Occipital lobe (tissue), 3 donors: ENCODE measurements at places on chromosomes 6 and 20.

DNA sequence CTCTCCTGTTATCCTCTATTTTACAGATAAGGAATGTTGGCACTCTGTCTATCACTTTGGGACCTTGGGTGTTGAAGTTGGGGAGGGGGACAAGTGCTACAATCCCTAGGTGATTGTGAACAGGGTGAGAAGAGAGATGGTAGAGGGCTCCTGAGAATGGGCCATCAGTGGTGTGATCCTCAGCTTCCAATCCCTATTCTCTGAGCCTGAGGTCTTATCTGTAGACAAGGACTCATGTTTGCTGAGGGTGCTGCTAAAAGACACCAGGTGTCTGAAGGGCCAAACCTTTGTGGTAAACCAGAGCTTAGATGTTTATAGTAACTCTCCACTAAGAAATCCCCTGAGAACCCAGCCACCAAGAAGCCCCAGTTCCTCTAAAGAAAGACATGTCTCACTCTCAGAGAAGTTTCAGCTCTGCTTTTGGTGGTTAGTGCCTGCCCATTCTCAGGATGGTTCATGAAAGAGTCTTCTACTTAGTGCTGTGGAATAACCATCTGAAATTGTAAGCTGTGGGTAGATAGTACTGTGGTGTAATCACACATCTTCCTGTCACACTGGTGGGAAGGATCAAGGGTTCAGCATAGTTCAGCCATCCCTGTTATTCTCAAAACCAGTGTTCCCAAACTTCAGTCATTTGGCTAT is 58.2 kb upstream of the IL20RA start:
- no peak for DNase-seq

- no peak for DNase-seq
These were observed 433 bp downstream of the QRSL1 start for GRCh38 chr6:106629859-106630163.

- no peak for DNase-seq
These were observed 1574.9 kb downstream of the HACE1 start for GRCh38 chr6:103284835-103285234.

DNA sequence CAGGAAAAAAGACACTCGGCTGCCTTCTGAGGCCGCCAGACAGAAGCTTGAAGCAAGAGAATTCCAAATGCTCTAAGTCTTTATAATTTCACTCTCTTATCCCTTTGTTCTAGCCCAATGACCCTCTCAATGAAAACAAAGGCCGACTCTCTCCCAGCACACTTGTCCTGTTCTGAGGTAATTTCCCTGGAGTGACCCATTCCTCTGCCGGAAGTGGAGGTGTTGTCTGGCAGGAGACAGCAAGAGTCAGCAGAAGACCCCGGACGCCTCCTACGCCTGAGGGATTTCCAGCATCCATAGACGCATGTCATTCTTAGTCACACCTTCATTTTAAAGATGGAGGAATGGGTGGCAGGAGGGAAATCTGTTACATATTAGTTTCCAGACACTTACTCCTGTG is 110.3 kb downstream of the SOD2 start:
- no peak for DNase-seq

DNA sequence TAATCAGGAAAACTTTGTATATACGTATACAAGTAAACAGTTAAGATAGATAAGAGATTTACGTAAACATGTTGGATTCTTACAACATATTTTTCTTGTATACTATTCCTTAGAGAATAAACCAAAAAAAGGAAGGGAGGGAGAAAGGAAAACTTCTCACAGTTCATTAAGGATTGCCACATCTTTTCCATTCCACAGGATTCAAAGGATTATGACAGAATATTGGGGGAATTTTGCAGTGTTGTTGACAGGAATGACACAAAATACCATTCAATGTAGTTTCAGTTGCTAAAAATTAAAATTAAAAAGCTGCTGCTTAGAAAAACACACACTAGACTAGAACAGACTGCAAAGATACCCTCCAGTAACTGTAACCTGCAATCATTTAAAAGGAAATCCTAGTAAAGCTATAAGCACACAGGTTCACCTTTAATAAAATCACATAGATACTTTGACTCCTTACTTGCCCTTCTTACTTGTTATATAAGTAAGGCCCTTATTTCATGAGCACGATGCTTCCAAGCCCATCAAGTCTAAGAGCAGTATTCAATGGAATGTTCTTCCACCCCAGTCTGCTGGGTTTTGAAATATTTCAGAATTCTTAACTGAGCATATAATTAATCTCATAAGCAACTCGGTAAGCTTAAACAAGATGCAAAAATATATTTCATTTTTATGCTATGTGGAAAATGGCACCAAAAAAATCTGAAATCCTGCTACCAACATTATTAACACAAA is 107.8 kb downstream of the SMLR1 start:
- no peak for DNase-seq

- DNase-seq = no peak
These were observed 180.6 kb upstream of the HTR1E start for GRCh38 chr6:86756640-86757229.

GRCh38 chr6:96889146-96889545 is 8.5 kb downstream of the NDUFAF4 start:
- DNase-seq = no peak

DNA sequence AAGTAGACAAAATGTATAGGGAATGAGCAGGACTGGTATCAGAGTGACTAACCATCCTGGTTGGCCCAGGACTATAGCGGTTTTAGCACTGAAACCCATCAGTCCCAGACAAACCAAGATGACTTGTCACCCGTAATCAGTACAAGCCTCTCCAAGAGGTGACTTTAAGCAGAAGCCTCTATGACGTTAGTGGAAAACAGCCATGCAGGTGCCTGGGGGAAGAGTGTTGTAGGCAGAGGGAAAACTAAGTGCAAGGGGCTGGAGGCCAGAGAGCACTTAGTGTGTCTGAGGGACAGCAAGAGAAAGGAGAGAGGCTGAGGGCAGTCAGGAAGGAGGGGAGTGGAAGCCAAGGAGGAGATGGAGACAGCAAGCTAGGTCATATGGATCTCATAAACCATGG is 2.1 kb downstream of the SGK2 start:
- no peak for DNase-seq

DNA sequence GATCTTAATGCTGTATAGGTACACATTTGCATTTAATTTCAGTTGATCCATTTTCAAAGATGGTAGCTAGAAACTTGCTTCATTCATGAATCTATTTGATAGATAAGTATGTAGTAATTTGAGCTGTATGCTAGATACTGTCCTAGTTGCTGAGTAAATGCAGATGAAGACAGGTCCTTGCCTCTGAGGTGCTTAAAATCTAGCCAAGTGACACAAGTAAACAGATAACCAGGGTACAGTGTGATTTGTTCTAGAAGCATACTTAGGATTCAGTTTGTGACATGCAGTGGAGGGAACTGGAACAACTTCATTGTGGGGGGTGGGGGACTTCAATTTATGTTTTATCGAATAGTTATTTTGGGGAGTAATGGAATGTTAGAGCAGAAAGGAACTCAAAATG is 9.2 kb downstream of the CHMP4B start:
- DNase-seq = no peak

DNA sequence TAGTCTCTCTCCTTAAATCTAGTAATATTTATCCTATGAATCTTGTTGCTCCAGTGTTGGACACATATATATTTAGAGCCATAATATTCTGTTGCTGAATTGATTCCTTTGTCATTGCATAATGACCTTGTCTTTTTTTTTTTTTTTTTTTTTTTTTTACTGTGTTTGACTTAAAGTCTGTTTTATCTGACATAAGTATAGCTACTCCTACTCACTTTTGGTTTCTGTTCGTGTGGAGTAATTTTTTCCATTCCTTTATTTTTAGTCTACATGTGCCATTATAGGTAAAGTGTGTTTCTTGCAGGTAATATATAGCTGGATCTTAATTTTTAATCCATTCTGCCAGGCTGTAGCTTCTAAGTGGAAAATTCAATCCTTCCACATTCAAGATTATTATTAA is 166.5 kb downstream of the GMDS start:
- no peak for DNase-seq

DNA sequence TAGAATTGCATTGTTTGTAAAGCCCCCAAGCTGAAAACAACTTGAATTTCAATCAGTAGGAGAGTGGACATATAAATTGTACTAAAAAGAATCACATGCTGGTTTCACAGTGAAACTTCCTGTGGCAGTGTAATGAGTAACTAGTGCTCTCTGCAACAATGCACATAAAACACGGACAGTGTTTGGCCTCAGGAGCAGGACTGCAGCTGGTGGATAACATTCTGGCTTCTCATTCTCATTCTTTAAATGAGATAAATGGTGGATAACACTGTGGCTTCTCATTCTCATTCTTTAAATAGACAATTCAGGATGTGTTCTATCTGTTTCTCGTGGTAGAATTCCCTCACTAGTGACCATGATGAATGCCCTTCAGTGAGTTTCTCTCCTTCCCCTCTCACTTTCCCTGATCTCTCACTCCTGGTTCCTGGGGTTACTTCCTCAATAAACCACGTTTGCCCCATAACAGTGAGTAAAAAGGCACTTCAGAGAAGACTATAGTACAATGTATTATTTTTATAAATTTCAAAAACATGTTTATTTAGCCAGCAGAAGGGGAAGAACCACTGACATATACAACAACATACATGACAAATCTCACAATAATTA is 59.9 kb downstream of the SLC22A2 start:
- no peak for DNase-seq

DNA sequence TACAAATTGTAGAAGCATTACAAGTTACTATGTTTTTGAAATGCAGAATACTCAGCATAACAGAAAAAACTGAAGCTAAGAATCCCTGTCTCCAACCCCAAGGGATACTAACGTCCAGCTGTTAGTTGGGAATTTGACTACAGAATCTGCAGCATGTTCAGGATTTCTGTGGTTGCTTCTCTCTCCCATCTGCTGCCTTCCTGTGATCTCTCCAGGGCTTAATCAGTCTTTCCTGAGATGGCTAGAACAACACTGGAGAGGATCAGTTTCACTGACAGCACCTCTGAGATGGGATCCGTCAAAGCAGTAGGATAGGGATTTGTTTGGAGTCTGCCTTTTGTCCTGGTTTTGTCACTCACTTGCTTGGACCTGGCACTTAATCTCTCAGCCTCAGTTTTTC is 73.3 kb upstream of the NUP153 start:
- DNase-seq = no peak

- no peak for DNase-seq
These were observed 14.9 kb downstream of the ADTRP start for GRCh38 chr6:11763460-11764249.

- no peak for DNase-seq
These were observed 6.0 kb upstream of the IER3 start for GRCh38 chr6:30750379-30750668.

GRCh38 chr6:126227833-126228702 is 111.8 kb upstream of the CENPW start:
- no peak for DNase-seq

- DNase-seq = no peak
These were observed 158.5 kb upstream of the PMEPA1 start for GRCh38 chr20:57868310-57868709.

- DNase-seq = peak; percentile 37
These were observed 709 bp downstream of the PPP1R16B start for GRCh38 chr20:38805958-38806854.

DNA sequence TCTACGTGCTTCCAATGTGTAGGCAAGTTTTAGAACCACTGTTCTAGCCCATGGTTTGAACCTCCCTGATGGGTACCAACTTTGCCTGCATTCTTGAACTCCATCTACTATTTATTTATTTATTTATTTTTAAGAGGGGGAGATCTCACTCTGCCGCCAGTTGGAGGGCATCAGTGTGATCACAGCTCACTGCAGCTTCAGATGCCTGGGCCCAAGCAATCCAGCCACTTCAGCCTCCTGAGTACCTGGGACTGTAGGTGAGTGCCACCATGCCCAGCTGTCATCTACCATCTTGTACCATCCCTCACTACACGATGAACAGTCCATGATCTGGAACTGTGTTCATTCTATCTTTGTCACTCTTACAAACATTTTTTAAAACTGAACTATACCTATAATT is 28.2 kb downstream of the HLA-F start:
- no peak for DNase-seq

GRCh38 chr6:151399679-151400078 is 8.3 kb upstream of the ZBTB2 start:
- no peak for DNase-seq

DNA sequence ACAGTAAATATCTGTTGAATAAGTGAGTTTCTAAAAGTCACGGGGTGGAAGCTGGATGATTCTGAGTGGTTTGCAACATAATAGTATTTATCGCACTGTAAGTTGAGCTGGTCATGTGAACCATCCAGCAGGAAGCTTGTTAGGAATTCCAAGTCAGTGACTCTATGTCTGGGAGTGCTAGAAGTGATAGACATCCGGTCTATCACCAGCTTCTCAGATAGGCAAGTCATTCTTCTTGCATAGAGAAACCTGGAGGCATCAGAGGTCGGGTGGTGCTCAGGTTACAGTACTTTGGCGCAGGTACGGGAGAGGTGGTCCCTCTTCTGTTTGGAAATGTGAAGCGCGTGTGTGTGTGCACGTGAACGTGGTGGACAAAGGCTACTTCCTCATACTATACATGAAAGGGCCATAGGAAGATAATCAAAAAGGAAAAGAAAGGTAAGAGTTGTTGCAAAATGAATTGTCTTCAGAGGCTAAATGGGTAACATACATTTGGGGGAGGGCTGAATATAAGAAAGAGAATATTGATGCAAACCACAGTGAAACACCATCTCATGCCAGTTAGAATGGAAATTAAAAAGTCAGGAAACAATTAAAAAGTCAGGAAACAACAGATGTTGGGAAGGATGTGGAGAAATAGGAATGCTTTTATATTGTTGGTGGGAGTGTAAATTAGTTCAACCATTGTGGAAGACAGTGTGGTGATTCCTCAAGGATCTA is 299.3 kb upstream of the ZFP64 start:
- no peak for DNase-seq

GRCh38 chr6:7878401-7878964 is 32.1 kb downstream of the TXNDC5 start:
- DNase-seq = no peak

- no peak for DNase-seq
These were observed 631 bp downstream of the PLCB1 start for GRCh38 chr20:8132484-8133309.

GRCh38 chr6:114169763-114170162 is 173.1 kb downstream of the HS3ST5 start:
- DNase-seq = no peak

- DNase-seq = no peak
These were observed 36.4 kb upstream of the SLC35F1 start for GRCh38 chr6:117870486-117871242.

DNA sequence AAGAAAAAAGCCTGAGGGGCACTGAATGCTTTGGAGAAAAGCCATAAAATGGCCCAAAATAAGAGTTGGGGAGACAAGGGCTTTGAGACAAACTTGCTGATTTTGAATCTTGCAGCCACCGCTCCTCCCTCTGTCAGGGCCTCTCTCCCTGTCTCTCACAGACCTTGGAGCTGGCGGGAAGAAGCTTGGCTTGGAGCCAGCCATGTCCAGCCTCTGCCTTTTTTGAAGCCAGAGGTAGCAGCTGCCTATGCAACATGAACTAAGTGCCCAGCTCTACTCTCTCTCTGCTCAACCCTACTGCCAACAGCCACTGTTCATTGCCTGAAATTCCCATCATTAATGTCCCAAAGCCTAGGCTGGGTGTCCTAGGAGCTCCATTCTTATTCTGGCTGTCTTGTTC is 63.7 kb upstream of the CTNNBL1 start:
- DNase-seq = no peak
